ENCODE measurements at places on chromosomes 16 and 17.

GRCh38 chr17:1532836-1533602, 16.6 kb upstream of the INPP5K start:
- no peak for DNase-seq

DNA sequence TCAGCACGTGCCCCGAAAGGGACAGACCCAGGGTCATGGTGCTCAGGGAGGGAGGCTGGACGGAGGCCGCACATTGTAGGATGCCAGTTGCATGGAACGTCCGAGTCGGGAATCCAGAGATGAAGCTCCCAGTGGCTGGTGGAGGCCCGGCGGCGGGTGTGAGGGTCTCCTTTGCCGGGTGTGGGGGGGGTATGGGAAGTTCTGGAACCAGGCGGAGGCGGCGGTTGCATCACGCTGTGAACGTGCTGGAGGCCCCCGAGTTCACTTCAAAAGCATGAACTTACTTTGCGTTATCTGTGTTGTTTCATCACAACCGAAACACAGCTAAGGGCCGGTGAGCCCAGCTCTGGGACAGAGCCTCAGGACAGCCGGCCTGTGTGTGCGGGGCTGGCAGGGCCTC, 73.4 kb upstream of the GNG13 start:
- no peak for DNase-seq

DNA sequence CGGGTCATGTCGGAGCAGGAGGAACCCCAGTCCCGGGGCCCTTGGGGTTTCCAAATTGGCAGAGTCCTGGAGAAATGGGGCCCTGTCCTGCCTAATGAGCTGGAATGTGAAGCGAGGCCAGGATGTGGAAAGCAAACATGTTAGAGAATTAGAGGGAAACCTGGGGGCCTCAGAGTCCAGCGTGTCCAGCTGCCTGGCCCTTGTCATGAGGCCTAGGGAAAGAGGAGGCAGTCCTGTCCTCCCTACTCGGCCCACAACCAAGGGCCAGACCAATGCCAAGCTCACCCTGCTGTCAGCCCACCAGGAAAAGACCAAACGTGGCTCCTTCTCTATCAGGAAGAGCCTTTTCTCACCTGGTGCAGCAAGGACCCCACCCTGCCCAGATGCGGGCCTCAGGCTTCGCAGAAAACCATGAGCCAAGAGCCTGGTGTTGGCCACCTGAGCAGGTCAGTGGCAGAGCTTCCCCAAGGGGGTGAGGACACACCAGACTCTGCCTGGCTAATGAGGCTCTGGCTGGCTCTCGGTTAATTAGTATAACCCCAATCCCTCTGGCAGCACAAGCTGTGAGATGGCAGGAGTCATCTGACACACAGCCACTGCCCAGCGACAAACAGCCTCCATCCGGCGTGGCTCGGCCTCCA, 10.1 kb downstream of the TEKT5 start:
- DNase-seq: peak; percentile 62

- no peak for DNase-seq
These were observed 3.6 kb upstream of the PRR35 start for GRCh38 chr16:556474-557173.

DNA sequence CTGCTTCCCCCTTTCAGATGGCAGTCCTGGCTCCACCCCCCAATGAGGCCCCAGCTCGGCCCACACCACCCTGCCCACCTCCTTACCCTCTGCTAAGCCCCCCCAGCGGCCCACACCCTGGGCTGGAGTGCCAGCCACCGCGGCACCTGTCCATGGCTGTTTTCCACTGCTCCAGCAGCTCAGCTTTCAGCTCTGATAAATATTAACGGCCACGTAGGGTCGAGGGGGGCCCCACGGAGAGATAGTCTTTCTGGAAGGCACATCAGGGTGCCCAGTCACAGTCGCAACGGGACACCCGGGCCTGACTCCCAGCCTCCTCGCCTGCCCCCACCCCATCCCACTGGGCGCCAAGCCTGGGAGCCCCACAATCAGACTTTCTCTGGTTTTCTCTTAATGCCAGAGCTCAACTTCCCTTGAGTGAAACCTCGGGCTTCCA, 46.5 kb upstream of the CIBAR2 start:
- no peak for DNase-seq

- DNase-seq: no peak
These were observed 47.1 kb downstream of the ABAT start for GRCh38 chr16:8721336-8722024.

GRCh38 chr16:2487903-2488531, 13.1 kb downstream of the TBC1D24 start:
- DNase-seq: no peak

GRCh38 chr17:1108765-1109605, 70.8 kb downstream of the ABR start:
- DNase-seq: peak; percentile 87

DNA sequence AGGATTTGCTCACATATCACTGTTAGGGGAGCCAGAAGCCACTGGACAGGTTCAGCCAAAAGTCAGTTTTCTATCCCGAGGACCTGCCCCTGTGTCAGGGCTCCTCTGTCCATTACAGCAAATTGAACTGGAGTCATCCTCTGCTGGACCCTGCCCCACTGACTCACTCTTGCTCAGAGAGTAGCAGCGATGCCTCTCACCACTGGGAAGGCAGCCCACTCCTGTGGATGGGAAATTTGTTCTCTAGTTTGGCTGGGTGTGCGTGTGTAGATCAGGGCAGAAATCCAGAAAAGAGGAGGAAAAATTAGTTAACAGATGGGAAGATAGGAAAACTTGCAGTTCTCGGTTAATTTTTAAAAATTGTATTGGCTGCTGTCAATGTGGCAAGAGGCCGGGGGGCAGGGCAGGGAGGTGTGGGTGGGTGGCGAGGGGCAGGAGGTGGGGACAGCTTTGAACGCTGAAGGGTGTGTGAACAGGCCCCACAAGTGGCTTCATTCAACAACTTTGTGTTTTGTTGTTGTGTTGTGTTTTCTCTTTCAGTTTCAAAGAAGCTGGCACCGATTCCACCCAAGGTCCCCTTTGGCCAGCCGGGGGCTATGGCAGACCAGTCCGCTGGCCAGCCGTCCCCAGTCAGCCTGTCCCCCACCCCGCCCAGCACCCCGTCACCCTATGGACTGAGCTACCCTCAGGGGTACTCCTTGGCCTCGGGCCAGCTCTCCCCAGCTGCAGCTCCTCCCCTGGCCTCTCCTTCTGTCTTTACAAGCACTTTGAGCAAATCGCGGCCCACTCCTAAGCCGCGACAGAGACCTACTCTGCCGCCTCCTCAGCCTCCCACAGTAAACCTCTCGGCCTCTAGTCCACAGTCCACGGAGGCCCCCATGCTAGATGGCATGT, 33.6 kb downstream of the ELAC2 start:
- peak; percentile 92 for DNase-seq

GRCh38 chr17:3610523-3610922, 1.3 kb upstream of the TRPV1 start:
- no peak for DNase-seq

DNA sequence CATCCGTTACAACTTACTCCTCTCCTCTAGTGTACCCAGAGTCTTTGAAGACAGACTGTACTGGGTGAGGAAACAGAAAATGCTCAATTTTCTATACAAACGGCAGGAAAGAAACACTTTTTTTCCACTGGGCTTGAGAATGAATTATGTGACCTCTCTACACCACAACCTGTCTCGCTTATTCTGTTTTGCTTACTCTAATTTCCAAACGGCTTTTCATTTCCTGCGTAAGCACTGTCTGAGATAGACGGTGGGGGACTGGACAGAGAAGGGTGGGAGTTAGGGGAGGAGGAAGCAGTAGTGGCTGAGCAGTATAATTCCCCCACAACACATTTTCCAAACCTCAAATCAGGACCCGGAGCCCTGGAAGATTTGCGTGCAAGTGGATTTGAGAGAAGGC, 191.4 kb upstream of the SDK2 start:
- DNase-seq: no peak

DNA sequence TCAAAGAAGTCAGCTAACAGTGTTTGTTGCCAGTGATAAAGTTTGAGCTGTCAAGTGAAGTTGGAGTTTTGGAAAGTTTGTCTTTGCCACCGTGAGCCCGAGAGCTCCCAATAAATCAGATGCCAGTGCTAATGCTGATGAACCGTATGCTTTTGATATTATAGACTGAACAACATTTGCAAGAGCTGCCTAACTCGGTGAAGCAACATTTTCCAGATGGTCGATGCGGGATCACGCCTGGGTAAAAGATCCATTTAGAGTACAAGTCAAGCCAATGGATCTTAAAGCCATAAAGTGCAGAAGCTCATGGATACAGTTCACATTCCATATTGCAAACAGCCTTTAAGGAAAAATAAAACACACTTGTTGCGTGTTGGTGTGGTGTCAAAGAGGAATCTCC, 9.6 kb downstream of the BANP start:
- no peak for DNase-seq

GRCh38 chr17:83025636-83026280, 53.7 kb upstream of the METRNL start:
- peak; percentile 42 for DNase-seq

- DNase-seq: peak; percentile 93
These were observed 47.8 kb downstream of the BMERB1 start for GRCh38 chr16:15482068-15482747.

GRCh38 chr16:49675413-49675812, 180.5 kb downstream of the ZNF423 start:
- DNase-seq: no peak

DNA sequence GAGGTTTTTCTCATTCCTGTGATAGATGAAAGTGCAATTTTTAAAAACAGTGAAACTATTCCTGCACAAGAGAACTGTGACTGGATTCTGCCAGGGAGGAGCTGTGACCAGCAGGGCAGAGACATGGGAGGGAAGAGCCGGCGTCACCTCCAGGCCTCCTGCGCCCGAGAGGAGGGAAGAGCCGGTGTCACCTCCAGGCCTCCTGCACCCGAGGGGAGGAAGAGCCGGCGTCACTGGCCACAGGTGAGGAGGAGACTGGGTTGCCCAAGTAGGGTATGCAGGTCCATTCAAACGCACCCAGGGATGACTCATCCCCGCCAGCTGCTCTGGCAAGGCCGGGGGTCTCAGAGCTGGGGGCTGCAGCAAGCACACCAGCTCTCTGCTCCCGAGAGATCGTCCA, 56.7 kb downstream of the METRNL start:
- no peak for DNase-seq

- no peak for DNase-seq
These were observed 632 bp downstream of the CCL15 start for GRCh38 chr17:36000732-36001109.

- DNase-seq: no peak
These were observed 28.8 kb downstream of the ABCC12 start for GRCh38 chr16:48126801-48127644.

GRCh38 chr16:71412270-71413160, 29.3 kb downstream of the TLE7 start:
- no peak for DNase-seq

- DNase-seq: no peak
These were observed 7.0 kb upstream of the CBFA2T3 start for GRCh38 chr16:88983771-88984687.

DNA sequence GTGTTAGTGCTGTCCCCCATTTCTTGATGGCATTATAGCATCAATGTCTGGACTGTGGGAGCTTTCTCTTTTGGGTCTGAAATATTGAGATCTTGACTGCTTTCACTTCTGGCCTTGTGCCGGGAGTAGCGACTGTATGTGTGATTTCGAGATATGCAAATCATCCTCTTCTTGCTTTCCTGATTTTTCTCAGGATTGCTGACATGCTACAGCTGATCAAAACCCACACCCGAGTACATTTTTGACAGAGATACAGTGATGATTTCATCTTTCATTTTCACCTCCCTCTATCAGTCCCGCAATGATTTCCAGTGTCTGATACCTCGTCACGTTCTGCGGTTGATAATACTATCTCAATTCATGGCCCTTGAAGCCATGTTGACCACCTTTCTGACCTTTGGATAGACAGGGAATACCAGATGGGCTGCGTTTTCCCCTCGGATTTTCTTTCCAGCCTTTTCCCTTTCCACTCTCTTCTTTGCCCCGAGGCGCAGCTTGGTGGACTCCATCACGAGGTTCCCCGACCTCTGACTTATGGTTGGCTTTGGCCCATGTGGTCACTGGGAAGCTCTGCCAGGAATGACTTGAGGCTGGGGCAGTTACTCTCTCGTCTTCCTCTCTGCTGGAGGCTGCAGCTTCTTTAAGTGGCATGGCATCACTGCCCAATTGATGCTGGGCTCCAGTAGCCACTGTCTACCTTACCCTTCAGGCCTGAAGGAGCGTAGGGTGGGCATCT, 184.4 kb downstream of the SNX29 start:
- DNase-seq: no peak

DNA sequence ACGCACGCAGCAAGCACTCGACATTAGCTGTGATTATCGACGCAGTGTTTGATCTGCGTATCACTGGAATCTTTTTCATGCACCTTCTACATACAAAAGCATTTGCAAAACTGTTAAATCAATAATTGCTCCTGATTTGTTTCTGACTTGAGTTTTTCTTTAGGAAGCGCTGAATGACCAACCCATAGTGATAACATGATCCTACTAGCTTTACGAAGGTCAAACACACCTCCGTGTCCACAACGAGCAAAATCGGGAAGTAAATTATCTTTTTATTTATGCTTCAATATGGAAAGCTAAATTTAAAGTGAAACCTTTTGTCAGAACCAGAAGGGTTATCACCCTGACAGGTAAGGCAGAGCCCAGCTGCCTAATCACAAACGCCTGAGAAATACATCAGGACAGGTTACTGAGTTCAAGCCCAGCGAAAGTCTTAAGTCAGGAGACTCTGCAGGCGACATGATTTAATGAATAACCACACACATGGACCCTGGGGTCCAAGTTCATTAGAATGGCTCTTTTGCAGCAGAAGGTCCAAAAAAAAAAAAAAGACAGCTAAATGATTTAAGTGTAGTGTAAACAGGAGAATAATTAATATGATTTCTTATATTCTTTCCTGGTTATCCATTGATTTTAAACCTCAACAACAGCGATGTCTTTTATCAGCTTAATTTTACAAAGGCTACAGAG, 104.2 kb downstream of the ADCY9 start:
- DNase-seq: no peak

DNA sequence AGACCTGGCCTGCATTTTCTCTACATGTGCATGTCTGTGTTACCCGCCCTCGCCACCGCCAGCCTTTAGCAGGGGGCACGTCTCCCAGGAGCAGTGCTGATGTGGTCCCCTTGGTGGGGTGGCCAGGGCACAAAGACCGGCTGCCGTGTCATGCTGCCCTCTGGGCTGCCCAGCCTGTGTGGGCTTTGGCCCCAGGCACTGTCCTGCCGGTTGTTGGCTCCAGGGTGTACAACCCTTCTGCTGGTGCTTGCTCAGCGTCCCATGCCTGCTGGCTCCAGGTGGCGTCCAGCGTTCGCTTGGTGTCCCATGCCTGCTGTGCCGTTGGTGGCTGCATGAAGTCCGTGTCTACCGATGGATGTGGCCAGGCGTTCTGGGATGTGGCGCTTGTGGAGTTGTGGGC, 4.1 kb downstream of the BAIAP2 start:
- no peak for DNase-seq

DNA sequence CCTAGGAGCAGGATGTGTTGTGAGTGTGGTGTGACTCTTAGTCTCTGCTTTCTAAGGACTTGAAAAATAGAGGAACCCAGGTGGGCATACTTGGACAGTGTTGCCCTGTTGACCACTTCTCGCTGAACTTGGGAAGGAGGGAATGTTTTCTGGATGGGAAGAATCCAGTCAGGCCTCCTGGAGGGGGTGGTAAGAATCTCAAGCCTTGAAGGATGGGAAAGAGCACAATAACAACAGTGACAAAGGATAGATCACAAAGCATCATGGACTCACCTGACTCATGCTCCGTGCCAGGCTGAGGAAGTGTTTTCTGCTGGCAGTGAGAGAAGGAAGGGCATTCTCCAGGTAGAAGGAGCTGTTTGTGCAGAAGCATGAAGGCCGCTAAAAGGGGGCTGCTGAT, 8.4 kb downstream of the KAT8 start:
- DNase-seq: no peak
